T1000 (cell line): ENCODE measurements at places on chromosomes 12 and 14.

- no peak for DNase-seq
Measured at GRCh38 chr14:50812856-50813543, 18.0 kb downstream of the NIN start.

DNA sequence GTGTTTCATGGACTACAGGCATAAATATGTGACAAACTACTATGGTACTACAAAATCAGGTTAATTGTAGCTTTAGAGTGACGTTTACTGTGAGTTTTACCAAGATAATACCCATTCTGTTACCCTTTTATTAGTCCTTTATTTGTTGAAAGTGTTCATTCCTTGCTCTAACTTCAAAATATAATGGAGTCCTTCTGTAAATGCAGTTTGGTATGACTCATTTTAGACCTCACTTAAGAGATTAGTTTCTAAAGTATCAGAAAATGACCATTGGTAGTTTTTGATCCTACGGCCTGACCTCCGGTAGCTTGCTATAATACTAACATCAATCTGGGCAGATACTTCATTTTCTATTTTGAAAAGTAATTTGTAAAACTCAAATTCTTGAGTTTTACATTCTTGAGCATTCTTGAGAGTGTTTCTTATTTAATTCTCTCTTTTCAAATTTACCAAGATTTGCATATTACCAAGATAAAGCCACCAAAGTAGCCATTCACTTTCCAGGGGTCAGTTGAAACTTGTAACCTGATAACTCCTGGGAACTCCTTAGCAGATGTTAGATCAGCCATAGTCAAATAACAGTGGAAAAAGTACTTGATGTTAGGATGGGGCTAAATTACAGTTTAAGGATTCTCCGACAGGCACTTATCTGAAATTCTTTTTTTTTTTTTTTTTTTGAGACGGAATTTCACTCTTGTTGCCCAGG is 4.2 kb downstream of the HSPA2 start:
- no peak for DNase-seq

GRCh38 chr12:70436836-70437235 is 70.7 kb downstream of the KCNMB4 start:
- no peak for DNase-seq

DNA sequence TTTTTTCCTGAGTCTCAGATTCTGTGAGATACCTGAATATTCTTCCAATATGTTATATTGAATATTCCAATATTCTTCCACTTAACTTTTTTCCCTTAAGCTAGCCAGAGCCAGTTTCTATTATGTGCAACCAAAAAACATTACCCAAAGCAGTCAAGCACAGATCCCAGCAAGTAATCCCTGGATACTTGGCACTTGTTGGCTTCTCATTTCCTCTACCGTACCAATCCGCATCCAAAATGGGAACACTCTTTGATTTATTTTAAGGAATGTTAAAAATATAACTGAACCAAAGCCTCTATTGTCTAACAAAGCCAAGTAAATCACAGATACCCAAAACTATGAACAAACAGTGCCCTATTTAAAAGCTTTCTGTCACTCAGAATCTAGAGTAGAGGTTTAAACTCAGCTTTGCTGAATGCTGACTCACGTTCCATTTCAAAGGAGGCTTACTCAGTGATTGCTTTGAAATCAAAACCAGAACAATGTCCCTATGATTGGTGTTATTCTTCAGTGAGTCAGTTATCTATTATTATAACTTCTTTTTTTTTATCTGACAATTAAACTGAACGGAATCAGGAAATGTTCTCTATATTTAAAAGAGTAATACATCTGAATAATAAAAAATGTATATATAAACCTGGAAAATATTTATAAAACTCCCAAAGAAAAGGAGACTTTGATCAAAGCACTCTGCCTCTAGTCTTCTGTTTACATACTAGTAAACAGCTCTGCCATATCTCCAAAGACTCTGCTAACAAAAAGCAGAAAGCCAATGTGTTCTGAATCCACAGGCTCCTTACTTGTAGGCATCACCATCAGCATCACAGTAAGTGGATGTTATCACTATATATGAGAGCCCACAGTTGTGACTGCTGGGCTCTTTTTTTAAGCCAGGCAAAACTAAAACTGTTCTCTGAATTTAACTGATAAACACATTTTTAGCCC is 360.8 kb downstream of the CCDC91 start:
- DNase-seq = no peak

DNA sequence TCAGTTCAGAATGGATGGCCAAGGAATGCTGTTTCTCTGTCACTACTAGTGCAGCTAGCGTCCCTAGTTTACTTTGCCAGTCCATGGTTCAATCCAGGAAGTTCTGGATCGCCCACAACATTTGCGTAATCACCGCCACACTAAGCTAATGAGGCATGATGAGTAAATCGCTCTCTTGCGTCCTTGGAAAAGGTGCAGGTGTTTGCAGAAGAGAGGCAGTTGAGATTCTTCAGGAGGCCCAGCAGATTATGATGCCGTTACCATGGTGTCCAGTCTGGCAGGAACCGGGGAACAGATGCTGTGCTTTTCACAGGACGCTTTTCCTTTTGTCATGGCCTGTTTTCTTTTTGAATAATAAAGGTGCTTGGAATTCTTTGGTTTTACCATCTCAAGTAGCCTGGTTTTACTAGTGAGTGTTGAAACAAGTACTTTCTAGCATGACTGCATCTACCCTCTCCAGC is 9.0 kb downstream of the TPH2 start:
- no peak for DNase-seq

GRCh38 chr12:17992002-17992656 is 97.9 kb downstream of the RERGL start:
- DNase-seq = peak; percentile 6
